ENCODE measurements at places on chromosomes 12 and 14. TPM values are rescaled to one million over a fixed set of nuclear protein-coding genes. Genes with fewer than 3 reads are reported as not detected.

TAS2R42 gene
- polyA plus RNA-seq, result not detected

OR4K17 gene
- polyA plus RNA-seq, result 0.03 TPM

EPYC gene
- not detected for polyA plus RNA-seq

PPP4R4 gene
- polyA plus RNA-seq, result 0.29 TPM

GRCh38 chr14:36580856-36581831 is 1.3 kb downstream of the NKX2-8 start:
- no peak for DNase-seq

DNA sequence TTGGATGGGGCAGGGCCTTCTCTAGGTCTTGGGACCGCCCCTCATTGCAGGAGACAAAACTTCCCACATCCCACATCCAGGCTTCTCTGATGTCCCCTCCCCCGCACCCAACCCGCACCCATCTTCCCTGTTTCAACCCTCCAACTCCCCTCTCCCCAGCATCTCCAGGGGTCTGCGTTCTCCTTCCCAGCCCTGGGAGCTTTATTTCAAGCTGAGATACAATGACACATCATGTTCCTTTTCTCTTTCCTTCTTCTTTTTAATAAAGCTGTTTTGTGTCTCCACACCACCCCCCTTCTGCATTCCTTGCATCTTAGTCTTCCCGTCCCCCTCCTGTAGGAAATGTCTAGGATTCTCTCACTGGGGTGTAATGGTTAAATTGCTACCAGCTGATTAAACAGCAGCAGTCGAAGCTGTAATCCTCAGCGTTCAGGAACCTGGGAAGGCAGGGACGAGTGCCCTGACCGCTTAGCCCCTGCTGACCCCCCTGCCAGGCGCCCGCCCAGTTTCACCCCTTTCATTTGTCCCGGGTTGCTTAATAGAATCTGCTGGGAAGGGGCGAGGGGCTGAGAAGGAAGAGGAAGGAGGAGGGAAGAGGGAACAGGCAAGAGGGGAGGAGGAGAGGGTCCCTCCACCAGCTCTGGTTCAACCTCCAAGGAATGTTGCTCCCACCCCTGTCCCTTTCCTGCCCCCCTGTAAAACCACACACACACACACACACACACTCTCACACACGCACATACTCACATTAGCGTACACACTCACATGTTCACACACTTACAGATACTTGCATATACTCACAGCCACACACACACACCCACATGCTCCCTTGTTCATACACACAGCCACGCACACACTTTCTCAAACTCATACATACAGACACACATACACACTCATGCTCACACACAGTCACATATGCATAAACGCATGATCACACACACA is 104.5 kb upstream of the MED13L start:
- no peak for DNase-seq

HOXC10 gene
- polyA plus RNA-seq, result 69.0 TPM

- DNase-seq, result no peak
These were observed 1.9 kb upstream of the SCFD1 start for GRCh38 chr14:30620178-30620577.

GRCh38 chr12:51886021-51886710 is 1.7 kb upstream of the ANKRD33 start:
- no peak for DNase-seq

DNA sequence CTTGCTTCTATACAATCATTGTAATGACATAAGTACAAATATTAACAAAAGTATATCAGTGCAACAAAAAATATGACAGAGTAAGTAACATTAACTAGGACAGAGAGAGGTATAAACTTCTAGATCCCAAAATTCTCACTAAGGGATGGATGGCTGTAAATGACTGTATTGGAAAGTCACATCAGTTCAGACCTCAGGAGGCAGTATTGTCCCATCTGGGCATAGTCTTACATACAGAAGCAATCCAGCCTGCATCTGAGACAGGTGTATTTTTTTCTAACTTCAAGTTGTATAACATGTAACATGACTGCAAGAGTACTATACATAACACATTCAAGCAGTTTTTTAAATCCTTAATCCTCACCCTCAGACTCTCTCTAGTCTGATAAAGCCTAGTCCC is 99.0 kb downstream of the GARIN6 start:
- no peak for DNase-seq
